ENCODE measurements at places on chromosomes 6 and 20.

DNA sequence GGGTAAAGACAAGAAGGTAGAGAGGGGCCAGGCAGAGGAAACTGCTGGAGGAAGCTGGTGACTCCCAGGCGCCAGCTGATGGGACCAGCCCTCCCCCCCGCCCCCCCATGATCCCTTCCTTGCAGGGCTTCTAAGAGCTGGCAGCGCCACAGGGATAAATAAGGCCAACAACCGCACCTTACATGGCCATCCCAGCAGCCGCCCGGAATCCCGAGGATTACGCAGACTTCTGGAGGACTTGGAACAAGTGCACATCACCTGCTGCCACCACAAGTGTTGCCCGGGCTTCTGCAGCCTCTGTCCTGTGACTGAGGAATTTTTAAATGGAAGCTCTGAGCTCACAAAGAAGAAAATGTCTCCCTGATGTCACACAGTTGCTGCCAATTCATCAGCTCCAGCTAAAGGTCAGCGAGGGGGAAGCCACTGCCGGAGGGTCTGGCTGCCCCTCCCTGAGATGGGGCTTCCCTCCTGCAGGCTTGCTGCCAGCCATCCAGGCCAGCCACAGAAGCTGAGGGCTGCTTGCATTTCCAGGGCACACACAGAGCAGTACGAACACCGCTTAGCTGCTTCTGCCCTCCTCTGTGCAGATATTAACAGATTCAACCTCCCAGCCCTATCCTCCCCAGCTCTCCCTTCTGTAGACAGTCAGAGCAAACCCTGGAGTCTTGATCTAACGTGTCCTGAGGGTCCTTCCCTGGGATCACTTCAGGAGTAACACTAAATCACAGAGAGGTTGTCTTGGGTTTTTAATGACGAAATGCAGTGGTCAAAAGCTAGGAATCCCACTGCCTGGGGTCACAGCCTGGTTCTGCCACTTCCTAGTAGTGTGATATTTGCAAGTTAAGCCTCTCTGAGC, 38.6 kb upstream of the PIM1 start:
- H3K27me3 ChIP-seq, result no peaks in the 10 kb centered on the region
- no peak overlapping the region for H3K4me3 ChIP-seq
- peaks cover 83% of the 10 kb centered on the region for H3K4me1 ChIP-seq
- H3K27ac ChIP-seq, result peak overlapping the region; percentile 91
- no peak for DNase-seq
- H3K36me3 ChIP-seq, result peaks cover 12% of the 10 kb centered on the region

- H3K4me3 ChIP-seq, result peak overlapping the region; percentile 89
- H3K4me1 ChIP-seq, result peaks cover 11% of the 10 kb centered on the region
- H3K36me3 ChIP-seq, result no peaks in the 10 kb centered on the region
- no peak overlapping the region for H3K27ac ChIP-seq
- no peak for DNase-seq
Measured at GRCh38 chr6:27228963-27229477, 18.5 kb upstream of the PRSS16 start.

GRCh38 chr6:88807622-88808021, 155.8 kb downstream of the RNGTT start:
- H3K4me3 ChIP-seq, result no peak overlapping the region
- H3K36me3 ChIP-seq, result peaks cover 21% of the 10 kb centered on the region
- no peaks in the 10 kb centered on the region for H3K4me1 ChIP-seq
- no peaks in the 10 kb centered on the region for H3K27me3 ChIP-seq
- H3K27ac ChIP-seq, result no peak overlapping the region

DNA sequence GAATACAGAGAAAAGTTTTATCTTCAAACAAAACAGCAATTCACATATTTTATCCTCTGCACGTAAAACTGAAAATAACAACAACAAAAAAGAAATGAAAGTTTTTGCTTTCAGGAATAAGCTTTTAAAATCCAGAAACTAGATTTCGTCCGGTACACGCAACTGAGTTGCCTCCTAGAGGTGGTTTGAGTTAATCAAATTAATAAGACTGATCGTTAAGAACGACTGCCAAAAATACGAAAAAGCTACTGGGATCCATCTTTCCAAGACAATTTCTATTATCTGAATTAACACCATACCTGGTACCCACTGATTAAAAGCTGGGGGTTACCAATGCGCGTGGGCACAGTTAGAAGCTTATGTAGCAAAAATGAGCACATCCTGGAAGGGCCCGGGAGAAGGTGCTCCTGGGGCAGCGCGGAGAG, 669 bp downstream of the PDCD2 start:
- no peaks in the 10 kb centered on the region for H3K27me3 ChIP-seq
- H3K4me3 ChIP-seq, result peak overlapping the region; percentile 93
- peaks cover 37% of the 10 kb centered on the region for H3K4me1 ChIP-seq
- H3K27ac ChIP-seq, result peak overlapping the region; percentile 92
- peaks cover 50% of the 10 kb centered on the region for H3K36me3 ChIP-seq

DNA sequence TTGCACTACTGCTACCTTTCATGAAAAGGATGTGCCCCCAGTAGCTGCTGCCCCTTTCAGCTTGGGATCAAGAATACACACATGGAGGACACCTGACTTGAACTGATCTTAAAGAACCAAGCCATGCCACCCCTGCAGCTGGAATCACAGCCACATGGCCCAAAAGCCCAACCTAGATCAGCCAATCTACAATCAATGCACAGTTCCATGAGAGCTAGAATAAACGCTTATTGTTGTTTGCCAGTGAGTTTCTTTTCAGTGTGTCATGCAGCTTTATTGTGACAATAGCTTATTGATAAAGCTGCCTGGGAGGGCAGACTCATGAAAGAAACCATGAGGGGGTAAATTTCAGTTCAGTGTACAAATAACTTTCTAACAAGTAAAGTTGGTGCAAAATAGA, 397.7 kb downstream of the PTPRT start:
- no peak overlapping the region for H3K4me3 ChIP-seq
- no peak overlapping the region for H3K27ac ChIP-seq
- no peak for DNase-seq
- peaks cover 13% of the 10 kb centered on the region for H3K4me1 ChIP-seq
- H3K36me3 ChIP-seq, result no peaks in the 10 kb centered on the region

DNA sequence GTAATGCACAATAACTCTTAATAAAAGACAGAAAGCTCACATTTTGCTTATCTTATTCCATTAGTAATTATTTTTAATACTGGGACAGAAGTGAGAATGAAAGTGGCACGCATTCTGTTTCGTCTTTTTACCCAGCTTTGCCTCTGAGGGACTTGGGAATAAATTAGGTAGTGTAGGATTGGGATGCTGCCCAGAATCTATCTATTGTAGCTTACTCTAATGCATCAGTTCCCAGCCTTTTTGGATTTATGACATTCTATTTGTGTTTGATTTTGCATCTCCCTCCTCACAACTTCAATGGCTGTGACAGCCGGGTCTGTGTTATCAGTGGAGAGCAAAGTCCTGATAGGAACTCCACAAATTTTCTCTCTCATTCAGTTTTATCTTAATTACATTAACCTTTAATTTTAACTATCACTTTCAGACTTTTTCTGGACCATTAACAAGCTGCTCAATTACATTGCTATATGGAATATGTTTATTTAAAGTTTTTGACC, 62.9 kb upstream of the TULP4 start:
- peaks cover 4% of the 10 kb centered on the region for H3K4me1 ChIP-seq
- no peaks in the 10 kb centered on the region for H3K27me3 ChIP-seq
- no peak overlapping the region for H3K4me3 ChIP-seq
- peaks cover 3% of the 10 kb centered on the region for H3K36me3 ChIP-seq
- no peak for DNase-seq

- H3K4me1 ChIP-seq, result peaks cover 53% of the 10 kb centered on the region
- H3K27me3 ChIP-seq, result peaks cover 10% of the 10 kb centered on the region
- H3K27ac ChIP-seq, result peak overlapping the region; percentile 89
- DNase-seq, result no peak
- peak overlapping the region; percentile 98 for H3K4me3 ChIP-seq
Measured at GRCh38 chr6:142943711-142944123, 1.3 kb downstream of the HIVEP2 start.

GRCh38 chr6:113281431-113281830, 575.7 kb upstream of the MARCKS start:
- H3K4me1 ChIP-seq, result peaks cover 19% of the 10 kb centered on the region
- peak overlapping the region; percentile 83 for H3K27ac ChIP-seq
- no peak for DNase-seq
- peaks cover 8% of the 10 kb centered on the region for H3K36me3 ChIP-seq
- H3K4me3 ChIP-seq, result no peak overlapping the region

DNA sequence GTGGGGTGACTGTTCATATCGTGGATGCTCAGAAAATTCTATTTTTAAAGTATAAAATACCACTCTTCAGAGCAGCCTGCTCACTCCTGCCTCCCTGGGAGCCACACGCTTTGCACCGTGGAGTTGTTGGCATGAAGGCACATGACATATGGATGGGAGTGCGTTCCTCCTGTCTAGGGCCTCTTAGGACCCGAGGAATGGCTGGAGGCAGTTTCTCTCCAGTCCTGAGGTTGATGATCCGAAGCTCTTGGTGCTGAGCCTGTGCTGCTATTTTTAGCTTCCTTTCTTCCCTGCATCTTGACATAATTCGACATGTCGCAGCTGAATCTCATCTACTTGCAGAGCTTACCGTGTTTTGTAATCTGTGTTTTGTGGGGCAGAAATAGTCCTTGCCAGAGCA, 73.9 kb downstream of the PHACTR3 start:
- H3K4me1 ChIP-seq, result no peaks in the 10 kb centered on the region
- H3K36me3 ChIP-seq, result no peaks in the 10 kb centered on the region
- H3K27ac ChIP-seq, result no peak overlapping the region
- no peak overlapping the region for H3K4me3 ChIP-seq
- peaks cover 51% of the 10 kb centered on the region for H3K27me3 ChIP-seq

DNA sequence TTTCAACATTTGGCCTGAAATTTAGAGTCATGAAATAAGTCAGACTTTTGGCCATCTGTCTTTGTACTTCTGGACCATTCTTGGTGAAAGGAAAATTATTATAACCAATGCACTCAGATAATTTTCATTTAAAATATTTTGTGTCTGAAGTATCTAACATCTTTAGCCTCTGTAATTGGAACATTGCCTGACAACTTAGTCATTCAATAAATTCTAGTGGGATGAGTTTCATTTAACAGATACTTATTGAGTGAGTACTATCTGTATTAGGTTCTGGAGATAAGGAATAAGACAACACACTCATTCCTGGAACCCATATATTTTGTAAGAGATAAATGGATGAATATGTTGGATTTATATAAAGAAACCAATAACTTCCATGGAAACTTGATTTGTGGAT, 536.0 kb downstream of the BCKDHB start:
- H3K36me3 ChIP-seq, result peaks cover 13% of the 10 kb centered on the region
- no peaks in the 10 kb centered on the region for H3K27me3 ChIP-seq
- H3K27ac ChIP-seq, result no peak overlapping the region
- H3K4me3 ChIP-seq, result no peak overlapping the region

DNA sequence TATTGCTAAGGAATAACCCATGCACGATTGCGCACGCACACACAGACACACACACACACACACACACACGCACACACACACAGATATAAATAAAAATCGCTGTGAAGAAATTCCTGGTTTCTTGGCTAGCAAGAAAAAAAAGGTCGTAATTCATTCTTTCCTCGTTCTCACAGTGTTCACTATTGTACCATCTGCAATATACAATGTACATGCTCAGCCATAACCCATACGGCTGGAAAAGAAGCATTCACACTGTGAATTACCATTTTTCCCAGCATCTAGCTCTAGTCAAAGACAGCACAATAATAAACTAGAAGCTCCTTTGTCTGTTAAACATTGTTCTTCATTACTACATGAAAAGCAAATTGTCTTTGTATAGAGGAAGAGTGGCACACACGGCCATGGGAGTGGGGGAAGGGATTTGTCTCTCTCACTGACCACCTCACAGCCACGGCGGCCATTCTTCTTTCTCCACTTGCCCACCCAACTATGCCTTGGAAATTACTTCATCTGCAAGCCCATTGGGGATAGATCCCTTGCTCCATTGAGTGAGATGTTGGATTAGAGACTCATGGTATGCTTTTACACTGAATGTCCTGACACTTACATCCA, 115.3 kb upstream of the ID4 start:
- 0 out of 2 replicates have a peak, but pooled peaks cover 5% of the 10 kb centered on the region for H3K36me3 ChIP-seq
- no peaks in the 10 kb centered on the region for H3K27me3 ChIP-seq
- peaks cover 35% of the 10 kb centered on the region for H3K4me1 ChIP-seq
- no peak for DNase-seq

DNA sequence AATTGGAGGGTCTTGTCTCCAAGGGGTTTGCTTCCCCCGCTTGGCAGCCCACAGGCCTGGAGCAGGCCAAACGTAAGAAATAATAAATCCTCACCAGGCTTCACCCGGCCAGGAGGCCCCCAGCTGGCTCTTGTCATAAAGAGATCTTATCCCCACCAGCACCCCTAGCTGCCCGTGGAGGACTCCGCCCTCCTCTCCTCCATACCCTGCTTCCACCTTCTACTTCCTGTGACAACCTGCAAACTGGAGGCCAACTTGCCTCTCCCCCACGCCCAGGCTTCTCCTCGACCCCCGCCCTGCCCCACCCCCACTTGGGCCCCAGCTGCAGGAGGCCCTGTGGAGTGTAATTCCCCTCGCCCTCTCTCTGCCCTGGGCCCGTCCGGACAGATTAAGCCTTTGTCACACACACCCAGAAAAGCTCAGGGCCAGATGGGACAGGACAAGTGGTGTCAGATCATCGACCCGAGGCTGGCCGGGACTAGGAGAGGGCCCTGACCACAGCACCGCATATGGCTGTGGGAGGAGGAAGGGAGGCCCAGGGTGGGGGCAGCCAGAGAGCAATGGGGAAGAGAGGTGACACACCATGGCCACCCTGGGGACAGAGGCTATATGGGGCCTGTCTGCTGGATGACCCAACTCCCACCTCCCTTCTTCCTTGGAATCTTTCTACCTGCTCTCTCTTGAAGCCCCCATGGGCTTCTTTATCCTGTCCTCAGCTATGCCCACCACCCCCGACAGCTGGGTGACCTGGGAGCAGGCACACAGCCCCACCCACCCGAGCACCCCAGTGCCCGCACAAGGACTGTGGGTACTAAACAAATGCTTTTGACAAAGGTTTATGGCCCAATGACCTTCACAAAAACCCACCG, 3.9 kb downstream of the NOL4L start:
- H3K27ac ChIP-seq, result no peak overlapping the region
- peaks cover 16% of the 10 kb centered on the region for H3K27me3 ChIP-seq
- peaks cover 18% of the 10 kb centered on the region for H3K4me1 ChIP-seq
- H3K36me3 ChIP-seq, result no peaks in the 10 kb centered on the region

DNA sequence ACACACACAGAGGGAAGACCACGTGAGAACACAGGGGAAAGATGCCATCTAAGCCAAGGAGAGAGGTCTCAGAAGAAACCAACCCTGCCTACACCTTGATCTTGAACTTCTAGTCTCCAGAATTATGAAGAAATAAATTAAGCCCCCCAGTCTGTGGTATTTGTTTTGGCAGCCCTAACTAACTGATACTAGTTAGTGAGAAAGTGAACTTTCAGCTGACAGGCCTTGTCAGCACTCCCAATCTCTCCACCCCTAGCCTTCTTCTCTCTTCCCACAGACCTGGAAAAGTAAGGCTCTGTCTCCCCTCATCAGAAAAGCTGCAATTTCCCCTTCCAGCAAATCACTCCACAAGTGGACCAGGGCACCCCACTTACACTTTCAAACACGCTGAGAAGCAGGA, 108.6 kb upstream of the CDYL start:
- H3K4me3 ChIP-seq, result no peak overlapping the region
- no peaks in the 10 kb centered on the region for H3K36me3 ChIP-seq
- H3K27ac ChIP-seq, result no peak overlapping the region
- no peak for DNase-seq
- peaks cover 16% of the 10 kb centered on the region for H3K4me1 ChIP-seq
- peaks cover 18% of the 10 kb centered on the region for H3K27me3 ChIP-seq

GRCh38 chr6:160121981-160122380, 366 bp downstream of the SLC22A1 start:
- no peak overlapping the region for H3K27ac ChIP-seq
- DNase-seq, result no peak
- H3K36me3 ChIP-seq, result peaks cover 6% of the 10 kb centered on the region

- no peak for DNase-seq
- peaks cover 19% of the 10 kb centered on the region for H3K36me3 ChIP-seq
- no peaks in the 10 kb centered on the region for H3K27me3 ChIP-seq
- H3K4me1 ChIP-seq, result peaks cover 42% of the 10 kb centered on the region
- peak overlapping the region; percentile 24 for H3K27ac ChIP-seq
Measured at GRCh38 chr20:1376007-1376406, 16.8 kb downstream of the FKBP1A start.

Data from WTC11 (cell line).